NCI-H2227 treated with DMSO at 0.1 percent for 48 hours (cell line): ENCODE measurements at places on chromosomes 5 and 9.

DNA sequence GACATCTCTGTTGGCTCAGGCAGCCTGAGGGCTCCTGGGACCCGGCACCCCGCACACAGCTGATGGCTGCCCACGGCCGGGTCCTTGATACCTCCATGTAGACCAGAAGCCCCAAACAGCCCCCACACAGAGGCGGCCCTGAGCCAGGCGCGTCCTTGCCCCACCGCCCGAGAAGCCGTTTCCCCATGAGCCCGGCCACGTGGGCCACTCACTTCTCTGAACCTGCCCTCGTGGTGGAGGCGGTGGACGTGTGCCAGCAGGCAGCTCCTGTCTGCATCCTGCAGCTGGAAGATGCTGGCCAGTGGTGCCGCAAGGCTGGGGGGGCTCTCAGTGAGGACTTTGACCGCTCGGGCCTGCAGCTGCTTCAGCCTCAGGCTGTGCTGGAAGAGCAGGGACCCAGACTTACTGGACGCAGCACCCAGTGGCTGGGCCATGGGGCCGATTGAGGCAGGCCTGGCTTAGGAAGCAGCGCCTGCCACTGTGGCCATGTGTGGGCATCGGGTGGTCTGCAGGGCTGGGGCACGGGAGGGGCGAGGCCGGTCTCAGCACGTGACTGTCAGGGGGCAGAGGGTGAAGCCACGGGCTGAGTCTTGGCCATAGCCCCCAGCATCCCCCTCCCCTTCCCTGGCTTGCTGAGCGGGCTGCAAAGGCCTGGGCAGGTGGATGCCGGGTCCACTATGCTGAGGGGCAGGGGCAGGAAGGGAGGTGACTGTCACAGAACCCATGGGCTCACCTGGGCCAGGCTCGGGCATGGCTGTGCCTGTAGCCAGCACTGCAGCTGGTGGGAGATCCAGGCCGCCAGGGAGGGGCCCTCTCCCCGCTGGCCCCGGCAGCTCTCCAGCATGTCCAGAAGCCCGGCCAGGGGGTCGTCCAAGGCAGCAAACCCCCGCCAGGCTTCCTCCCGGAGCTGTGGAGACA is 50.0 kb downstream of the EXD3 start:
- DNase-seq: no peak

GRCh38 chr9:115296831-115297565 is 179.0 kb upstream of the TNC start:
- no peak for DNase-seq

DNA sequence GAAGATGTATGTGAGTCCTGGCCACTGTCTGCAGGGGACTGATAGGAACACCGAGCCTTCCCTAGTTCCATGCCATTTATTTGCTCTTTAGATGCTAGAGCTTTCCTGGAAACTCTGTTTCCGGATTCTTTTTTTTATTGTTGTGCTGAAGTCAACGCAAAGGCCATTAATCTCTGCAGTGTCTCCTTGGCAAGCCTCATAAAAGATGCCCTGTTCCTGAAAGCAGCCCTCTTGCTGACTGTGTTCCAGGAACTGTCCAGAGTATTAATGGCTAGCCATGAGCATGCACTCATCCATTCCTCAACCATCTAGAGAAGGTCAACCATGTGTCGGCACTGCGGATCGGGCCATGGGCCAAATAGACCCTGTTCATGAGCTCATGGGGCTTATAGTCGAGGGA is 42.9 kb upstream of the SMAD5 start:
- DNase-seq: no peak

DNA sequence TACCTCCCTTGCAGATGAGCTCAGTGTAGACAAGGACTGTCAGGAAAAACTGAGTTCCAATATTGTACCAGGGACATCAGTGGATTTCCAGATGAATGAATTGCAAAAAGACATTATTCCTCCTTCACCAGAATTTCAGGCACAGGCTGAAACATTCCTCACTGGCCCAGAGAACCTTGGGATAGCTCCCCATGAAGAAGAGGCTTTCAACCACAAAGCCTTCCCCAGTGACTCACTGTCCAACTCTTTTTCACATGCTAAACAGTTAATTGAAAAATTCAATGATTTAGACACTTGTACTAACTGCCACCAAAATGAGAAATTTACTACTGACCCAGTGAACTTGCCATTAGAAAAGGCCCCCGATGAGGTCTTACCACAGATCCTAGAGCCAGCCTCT is 144.5 kb downstream of the UNC13B start:
- DNase-seq: no peak

DNA sequence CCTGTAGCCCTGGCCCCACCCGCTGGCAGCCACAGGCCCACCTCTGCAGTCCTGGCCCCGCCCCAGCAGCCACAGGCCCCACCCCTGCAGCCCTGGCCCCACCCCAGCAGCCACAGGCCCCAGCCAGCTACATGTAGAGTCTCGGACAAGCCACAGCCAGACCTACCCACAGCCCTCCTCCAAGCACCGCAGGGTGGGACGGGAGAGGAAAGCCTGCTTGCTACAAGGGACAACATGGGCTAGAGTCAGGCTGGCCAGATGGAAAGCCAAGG is 49.5 kb upstream of the SARDH start:
- DNase-seq: no peak

GRCh38 chr5:179623906-179624741 is 653 bp upstream of the HNRNPH1 start:
- no peak for DNase-seq

DNA sequence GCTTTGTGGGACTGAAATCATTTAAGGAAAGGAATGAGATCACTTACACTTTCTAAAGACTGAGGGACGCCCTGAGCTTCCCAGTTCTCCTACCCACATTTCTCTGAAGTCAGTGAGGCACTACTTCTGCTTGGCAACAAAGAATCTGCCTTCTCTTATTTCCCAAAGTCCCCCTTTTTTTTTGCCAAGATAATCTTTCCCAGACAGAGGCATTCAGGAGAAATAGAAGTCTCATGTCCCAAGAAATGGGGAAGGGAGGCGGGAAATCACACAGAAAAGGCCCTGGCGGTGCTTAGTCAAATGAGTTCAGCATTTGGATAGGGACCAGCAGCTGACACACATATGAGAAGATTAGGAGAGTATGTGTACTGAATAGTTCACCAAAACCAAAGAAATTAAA is 159.7 kb downstream of the MUSK start:
- no peak for DNase-seq
